Stimulated activated CD4-positive, alpha-beta T cell treated with anti-CD3 and anti-CD28 coated beads, TNF-alpha, amount 100 ng/mL, for 24 hours (primary cell): ENCODE measurements at places on chromosomes 5 and 9.

DNA sequence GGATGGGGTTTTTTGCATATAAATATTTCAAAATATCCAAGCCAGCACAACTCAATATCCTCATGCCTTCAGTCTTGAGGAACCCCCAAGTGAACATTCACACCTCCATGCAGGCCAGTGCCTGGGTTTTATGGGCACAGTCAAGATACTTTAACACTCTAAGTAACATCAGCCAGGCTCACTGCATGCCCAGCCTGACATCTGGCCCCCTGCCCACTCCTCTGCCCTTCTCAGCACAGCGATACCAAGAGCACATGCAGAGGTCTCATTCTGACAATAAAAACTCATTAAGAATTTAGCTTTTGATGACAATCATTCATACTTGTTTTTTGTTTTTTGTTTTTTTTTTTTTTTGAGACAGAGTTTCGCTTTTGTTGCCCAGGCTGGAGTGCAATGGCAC is 250.0 kb downstream of the CWC27 start:
- no peak for DNase-seq

DNA sequence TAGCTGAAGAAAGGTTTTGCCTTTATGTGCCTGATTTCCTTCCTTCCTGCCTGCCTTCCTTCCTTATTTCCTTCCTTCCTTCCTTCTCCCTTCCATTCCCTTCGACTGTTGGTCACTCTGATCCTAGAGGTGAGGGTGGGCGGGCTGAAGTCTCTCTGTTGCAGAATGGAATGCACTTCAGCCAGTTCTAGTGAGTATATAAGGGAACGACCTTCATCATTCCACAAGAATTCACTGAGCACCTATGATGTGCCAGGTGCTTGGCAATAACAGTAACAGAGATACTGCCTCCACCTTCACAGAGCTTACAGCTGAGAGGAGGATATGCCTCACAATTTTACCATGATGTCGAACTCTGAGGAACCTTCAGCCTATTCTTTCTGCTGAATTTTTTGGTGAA is 8.7 kb upstream of the OR5C1 start:
- DNase-seq = no peak

GRCh38 chr5:172904643-172905345 is 54.4 kb upstream of the RPL26L1 start:
- no peak for DNase-seq

DNA sequence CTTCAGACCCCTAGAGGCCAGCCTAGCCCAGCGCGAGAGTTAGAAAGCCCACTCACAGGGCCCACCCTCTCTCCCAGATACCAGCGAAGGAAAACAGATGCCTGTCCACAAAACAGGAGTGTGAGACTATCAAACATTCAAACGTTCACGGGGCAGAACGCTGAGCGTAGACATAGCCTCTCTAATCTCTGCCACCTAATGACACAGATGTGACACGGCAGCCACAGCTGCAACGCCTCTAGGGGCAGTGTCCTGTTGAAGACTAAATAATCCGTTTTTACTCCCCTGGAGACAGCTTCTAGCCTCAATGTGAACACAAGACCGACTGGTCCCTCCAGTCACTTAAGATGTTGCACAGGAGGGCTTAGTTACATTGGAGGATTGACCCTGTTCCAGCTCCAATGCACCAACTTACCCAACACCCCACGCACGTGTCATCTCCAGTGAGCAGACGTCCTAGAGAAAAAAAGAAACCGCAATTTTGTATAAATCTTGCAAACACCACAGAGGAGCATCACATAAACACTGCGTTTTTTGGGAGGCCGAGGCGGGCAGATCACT is 14.3 kb downstream of the DIPK1B start:
- DNase-seq = no peak

DNA sequence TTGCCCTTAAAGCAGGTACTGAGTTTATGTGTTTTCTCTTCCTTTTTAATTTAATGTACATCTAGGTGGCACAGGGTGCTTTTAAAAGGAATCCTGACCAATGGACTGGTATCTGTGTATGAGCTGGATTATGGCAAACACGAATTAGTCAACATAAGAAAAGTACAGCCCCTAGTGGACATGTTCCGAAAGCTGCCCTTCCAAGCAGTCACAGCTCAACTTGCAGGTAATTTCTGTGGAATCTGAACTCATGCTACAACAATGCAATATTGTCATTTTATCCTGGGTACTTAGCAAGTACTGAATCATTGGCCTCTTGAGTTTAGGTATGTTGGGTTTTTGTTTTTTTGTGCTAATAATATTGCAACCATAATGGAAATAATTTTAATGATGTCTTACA is 14.4 kb upstream of the TMOD1 start:
- no peak for DNase-seq

- no peak for DNase-seq
Observed at GRCh38 chr9:80426992-80427391, 855.2 kb downstream of the TLE4 start.

DNA sequence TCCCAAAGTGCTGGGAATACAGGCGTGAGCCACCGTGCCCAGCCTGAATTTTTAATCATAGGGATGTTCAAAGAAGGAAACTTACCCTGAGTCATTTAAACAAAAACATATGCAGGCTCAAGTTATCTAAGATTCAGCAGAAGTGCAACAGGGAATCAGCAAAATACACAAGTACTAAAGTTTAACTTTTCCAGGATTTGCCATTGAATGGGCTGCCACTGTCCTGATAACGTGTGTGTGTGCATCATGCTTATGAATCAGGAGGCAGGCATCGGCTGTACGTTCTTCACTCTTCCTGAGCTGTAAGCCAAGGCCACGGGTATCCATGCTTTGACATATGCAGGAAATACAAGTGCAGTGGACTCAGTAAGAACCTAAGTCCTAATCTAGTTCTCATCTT is 48.8 kb upstream of the FST start:
- no peak for DNase-seq

GRCh38 chr9:78167356-78167755 is 68.5 kb upstream of the CEP78 start:
- no peak for DNase-seq

DNA sequence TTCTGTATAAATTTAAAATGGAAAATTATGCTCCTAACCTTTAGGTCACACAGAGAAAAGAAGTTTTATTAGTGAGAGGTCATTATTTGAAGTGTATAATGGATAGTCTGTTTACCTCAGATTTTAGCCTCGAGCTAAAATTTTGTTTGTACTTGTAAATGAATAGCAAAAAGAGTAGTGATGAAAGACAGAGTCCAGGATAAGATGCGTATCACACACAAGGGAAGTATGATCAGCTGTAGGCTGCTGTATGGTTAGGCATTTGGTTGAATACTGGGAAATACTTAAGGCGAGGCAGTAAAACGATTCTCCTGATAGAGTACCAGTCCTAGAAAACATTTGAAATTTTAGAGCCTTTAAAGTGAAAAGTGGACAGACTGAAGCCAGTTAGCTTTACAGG is 92.7 kb downstream of the FBXL7 start:
- DNase-seq = no peak

GRCh38 chr9:27545471-27545870 is 15.9 kb upstream of the MOB3B start:
- no peak for DNase-seq

DNA sequence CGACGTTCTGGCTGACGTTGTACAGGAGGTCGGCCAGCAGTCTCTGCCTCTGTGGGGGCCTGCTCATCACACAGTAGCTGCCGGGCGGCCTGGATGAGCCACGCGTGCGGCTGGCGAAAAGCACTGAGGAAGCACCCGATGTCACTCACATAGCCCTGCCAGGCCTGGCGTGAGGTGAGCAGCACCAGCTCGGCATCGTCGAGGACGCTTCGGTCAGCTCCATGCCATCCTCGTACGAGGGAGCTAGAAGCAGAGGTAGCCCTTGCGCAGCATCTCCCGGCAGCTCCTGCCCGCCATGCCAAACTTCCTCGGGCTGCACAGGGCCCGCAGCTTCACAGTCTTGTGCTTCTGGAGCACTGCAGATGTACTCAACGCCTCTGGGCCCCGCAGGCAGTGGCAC is 6.2 kb downstream of the NDUFB6 start:
- no peak for DNase-seq

DNA sequence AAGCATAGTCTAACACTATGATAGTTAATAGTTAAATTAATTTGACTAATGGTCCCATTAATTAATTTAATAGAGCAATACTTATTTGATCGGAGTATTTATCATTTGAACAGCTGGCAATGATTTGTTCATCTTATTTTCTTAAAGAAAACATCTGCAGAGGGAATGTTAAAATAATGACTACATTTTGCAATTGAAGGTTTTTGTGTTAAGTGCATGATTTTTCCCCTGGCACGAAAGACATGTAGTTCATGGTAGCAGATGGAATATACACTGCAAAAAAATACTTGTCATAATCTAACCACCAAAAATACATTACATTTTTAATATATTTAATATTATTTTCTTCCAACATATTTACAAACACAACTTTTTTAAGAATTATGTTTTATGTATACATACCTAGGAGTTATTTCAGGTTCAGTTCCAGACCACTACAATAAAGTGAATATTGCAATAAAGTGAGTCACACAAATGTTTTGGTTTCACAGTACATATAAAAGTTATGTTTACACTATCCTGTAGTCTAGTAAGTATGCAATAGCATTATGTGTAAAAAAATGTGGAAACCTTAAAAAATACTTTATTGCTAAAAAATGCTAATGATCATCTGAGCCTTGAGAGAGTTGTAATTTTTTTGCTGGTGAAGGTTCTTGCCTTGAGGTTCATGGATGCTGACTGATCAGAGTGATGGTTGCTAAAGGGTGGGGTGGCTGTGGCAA is 292.6 kb upstream of the DAB2 start:
- DNase-seq = no peak

GRCh38 chr5:61330845-61331406 is 1.1 kb upstream of the ZSWIM6 start:
- peak; percentile 40 for DNase-seq

DNA sequence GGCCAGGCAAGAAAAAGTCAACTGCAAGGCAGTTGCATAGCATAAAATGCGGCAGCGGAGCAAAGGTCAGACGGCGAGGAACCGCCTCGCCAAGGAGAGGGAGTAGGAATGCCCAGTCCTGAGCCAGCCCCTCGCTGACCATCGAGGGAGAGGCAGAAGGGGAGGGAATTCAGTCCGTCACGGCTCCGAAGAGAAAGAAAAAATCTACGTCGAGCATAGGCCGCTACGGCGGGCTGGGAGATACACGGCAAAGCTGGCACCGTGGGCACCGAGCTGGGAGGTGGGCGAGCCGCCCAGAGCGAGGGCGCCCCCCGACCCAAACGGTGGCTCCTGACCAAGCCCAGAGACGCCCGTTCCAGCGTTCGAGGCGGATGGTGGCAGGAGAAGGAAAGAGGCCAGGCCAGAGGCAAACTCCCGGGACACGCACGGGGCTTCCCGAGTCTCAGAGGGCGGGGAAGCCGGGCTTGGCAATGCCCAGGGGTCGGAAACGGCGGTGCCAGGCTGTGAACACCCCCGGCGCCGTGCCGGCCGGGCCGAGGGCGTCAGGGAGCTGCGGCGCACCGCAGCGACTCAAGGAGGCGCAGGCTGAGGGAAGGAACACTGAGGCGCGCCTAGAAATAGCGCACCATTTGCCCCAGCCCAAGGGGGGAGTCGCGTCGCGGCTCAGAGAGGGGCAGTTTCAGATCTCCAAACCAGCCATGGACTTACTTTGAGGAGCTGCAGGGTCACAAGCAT is 518 bp downstream of the SPRY4 start:
- DNase-seq = no peak

- no peak for DNase-seq
Observed at GRCh38 chr9:134623258-134624066, 18.1 kb upstream of the COL5A1 start.

GRCh38 chr9:108161503-108161902 is 671.9 kb upstream of the KLF4 start:
- DNase-seq = no peak

GRCh38 chr5:69512740-69513260 is 20.2 kb downstream of the OCLN start:
- DNase-seq = no peak

- DNase-seq = no peak
Observed at GRCh38 chr5:1896602-1897376, 14.1 kb upstream of the IRX4 start.

DNA sequence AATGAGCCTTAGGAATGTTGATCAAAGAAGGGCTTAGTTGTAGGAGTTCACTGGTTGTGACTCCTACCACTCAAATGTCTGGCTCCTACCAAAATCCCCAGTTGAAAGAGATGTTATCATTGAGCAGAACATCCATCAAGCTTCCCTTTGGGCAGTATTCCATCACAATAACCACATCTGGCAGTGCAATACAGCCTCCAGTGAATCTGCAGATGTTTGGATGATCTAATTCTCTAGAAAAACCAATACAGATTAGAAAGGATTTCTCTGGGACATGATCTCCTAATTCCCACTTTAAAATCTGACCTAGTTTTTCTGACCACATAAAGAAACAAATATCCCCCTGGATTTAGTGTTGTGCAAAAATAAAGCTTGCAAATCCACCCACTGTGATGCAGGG is 81.6 kb downstream of the TMEM215 start:
- no peak for DNase-seq

DNA sequence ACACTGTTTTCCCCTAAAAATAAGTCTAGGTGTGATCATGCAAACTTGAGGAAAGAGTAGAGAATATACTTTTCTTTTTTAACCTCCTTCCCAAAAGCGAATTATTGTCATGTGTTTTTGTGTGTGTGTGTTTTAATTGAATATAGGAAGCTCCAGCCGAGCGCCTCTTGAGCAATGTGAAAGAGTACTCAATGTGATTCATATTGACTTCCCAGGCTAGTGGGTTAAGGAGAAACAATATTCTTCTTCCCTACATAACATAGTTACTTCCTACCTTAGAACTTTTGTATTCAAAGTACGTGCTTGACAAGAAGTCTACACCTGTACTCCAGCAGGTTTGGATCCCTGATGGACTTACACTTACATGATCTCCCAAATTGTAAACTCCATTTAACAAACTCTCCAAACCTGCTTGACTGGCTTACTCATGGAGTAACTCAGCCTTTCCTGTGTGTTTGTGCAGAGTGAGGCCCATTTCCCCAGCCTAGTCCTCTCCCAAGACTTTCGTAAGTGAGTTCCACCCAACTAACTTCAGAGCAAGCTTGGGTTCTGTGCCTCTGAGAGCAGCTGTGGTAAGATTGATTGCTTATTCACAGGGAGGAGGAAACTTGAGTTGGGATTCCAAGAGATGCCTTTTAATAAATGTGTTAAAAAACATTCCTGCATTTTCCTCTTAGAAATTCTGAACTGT is 9.3 kb downstream of the SLC28A3 start:
- no peak for DNase-seq
